ENCODE measurements at places on chromosomes 3 and 15. TPM values are rescaled to one million over a fixed set of nuclear protein-coding genes. Genes with fewer than 3 reads are reported as not detected.

GRCh38 chr15:99755692-99756409 lies 22.6 kb upstream of the LYSMD4 start:
- no peak overlapping the region for H3K4me3 ChIP-seq
- H3K4me1 ChIP-seq: no peaks in the 10 kb centered on the region
- no peaks in the 10 kb centered on the region for H3K27me3 ChIP-seq
- no peaks in the 10 kb centered on the region for H3K36me3 ChIP-seq
- H3K27ac ChIP-seq: no peak overlapping the region

GRCh38 chr3:170893895-170894294 lies 14.5 kb downstream of the EIF5A2 start:
- DNase-seq: no peak
- H3K27ac ChIP-seq: no peak overlapping the region
- H3K4me3 ChIP-seq: no peak overlapping the region
- H3K4me1 ChIP-seq: no peaks in the 10 kb centered on the region

DNA sequence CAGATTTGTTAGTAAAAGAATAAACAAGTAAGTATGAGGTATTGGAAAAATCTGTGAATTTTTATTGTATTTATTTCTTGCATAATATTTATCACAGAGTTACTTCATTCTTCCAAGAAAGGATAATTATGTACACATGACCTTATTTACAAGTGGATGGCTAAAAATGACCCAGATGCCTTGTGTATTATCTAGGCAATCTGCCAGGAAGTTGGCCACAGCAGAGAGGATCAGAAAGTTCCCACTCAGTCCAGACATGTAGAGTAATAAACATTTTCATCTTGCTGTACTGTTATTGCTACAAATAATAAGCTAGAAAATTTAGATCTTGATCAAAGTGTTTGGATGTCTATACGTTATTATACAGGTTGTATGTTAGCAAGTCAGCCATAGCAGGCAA lies 317.1 kb downstream of the EPHA6 start:
- no peak overlapping the region for H3K4me3 ChIP-seq
- H3K36me3 ChIP-seq: no peaks in the 10 kb centered on the region
- DNase-seq: no peak
- H3K4me1 ChIP-seq: peaks cover 17% of the 10 kb centered on the region

DNA sequence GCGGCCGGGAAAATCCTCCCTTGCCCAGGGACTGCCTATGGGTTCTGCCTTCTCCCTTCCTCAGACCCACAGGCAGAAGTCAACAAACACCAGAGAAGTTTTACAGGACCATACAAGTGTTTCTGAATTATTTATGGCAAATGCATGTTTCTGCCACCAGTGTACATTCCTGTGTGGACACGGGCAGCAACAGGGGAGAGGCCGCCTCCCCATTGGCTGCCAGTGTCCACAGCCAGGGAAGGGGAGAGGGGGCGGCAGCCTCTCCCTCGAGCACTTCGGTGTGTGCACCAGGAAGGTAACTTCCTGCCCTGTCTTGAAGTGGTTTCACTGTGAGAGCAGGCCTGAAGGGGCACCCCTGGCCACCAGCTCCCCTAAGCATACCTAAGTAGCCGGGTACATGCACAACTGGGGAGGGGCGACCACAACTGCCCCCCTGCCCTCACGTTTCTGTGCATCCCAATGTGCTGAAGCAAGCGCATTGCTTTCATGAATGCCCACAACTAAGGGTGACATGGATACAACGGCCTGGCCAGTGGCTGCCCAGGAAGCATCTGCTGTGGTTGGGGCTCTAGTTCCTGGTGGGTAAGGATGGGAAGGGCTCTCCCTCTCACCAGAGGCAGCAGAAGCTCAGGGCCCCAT lies 14.8 kb upstream of the SHISA5 start:
- H3K27ac ChIP-seq: peak overlapping the region; percentile 89
- DNase-seq: no peak
- H3K27me3 ChIP-seq: no peaks in the 10 kb centered on the region
- peaks cover 3% of the 10 kb centered on the region for H3K36me3 ChIP-seq

- H3K27me3 ChIP-seq: no peaks in the 10 kb centered on the region
- H3K4me1 ChIP-seq: no peaks in the 10 kb centered on the region
- H3K36me3 ChIP-seq: no peaks in the 10 kb centered on the region
- no peak overlapping the region for H3K4me3 ChIP-seq
Measured at GRCh38 chr3:81581966-81582599, 179.4 kb downstream of the GBE1 start.

- H3K4me3 ChIP-seq: no peak overlapping the region
- peaks cover 50% of the 10 kb centered on the region for H3K27me3 ChIP-seq
- no peak overlapping the region for H3K27ac ChIP-seq
- H3K36me3 ChIP-seq: no peaks in the 10 kb centered on the region
- no peak for DNase-seq
Measured at GRCh38 chr3:10933470-10933804, 59.1 kb upstream of the SLC6A1 start.

GRCh38 chr15:70777170-70777926 lies 14.0 kb upstream of the UACA start:
- H3K4me1 ChIP-seq: peaks cover 3% of the 10 kb centered on the region
- no peak for DNase-seq
- H3K36me3 ChIP-seq: no peaks in the 10 kb centered on the region

DNA sequence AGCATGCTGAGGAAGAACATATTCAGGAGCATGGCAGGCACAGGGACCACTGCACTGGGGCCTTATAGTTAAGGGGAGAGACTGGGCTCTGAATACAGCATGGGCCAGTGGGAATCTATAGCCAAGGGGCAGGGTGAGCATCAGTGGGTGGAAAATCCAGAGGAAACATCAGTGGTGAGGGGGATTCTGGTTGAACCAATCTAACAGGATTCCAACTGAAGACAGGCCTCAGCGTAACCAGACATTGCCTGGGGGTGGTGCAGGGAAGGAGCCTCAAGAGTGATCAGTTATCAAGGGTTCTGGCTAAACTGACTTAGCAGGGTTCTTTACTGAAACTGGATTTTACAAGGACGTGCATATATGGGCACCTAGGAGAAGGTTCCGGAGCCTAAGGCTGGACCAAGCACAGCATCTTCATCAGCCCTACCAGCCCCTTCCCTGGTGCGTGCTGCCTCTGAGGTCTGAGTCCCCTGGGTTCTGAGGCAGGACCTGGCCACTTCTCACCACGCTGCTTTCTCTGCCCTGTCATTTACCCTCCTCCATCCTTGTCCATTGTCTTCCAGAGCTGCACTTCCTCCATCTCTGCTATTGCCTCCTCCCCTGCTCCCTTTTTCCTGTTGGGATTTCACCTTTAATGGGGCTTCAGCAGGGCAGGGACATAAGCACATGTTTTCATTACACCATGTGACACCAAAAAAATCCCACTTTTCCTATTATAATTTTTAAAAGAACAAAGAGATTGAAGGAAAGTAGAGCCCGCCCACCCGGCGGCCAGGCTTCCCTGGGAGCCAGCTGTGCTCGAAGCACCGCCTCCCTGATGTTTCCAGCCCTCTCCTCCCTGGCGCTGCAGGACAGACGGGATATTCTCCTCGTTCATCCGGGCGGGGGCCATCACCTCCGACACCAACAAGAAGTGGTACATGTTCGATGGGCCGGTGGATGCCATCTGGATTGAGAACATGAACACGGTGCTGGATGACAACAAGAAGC lies 52.1 kb downstream of the DNAH1 start:
- H3K27me3 ChIP-seq: no peaks in the 10 kb centered on the region
- H3K4me1 ChIP-seq: peaks cover 14% of the 10 kb centered on the region
- H3K27ac ChIP-seq: peak overlapping the region; percentile 4

- DNase-seq: no peak
- no peak overlapping the region for H3K4me3 ChIP-seq
- H3K27ac ChIP-seq: no peak overlapping the region
- H3K27me3 ChIP-seq: peaks cover 11% of the 10 kb centered on the region
- H3K4me1 ChIP-seq: peaks cover 12% of the 10 kb centered on the region
Measured at GRCh38 chr3:143217283-143217682, 97.7 kb downstream of the CHST2 start.

- H3K27ac ChIP-seq: peak overlapping the region; percentile 99
- H3K4me1 ChIP-seq: peaks cover 45% of the 10 kb centered on the region
- peak; percentile 22 for DNase-seq
- peaks cover 3% of the 10 kb centered on the region for H3K36me3 ChIP-seq
Measured at GRCh38 chr3:177196456-177197040, 734 bp downstream of the TBL1XR1 start.

DNA sequence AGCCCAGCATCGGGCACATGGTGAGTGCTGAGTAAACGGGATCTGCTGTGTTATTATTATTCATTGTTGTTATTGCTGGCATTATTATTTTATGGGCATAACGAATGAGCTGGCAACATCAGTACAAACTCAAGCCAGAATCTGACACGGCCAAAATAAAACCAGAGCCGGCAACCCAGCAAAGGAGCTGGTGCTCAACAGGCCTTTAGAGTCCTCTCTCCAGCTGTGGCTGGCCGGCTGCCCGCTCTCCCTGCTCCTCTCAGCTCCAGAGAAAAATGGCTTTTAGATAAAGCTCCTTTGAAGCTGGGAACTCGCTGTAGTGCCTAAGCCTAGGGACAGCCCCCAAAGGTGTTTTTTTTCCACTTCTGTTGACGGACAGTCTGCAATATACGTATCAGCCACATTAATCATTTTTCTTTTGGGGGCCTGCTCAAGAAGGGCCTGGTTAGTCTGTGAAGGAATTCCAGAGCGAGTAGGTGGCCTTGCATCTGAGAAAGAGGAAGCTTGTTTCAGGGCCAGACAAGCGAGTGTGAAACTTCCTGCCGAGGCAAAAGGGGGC lies 193.9 kb upstream of the UBE2E1 start:
- H3K4me1 ChIP-seq: peaks cover 26% of the 10 kb centered on the region
- H3K4me3 ChIP-seq: peak overlapping the region; percentile 20
- DNase-seq: peak; percentile 75
- H3K36me3 ChIP-seq: no peaks in the 10 kb centered on the region
- no peak overlapping the region for H3K27ac ChIP-seq

- DNase-seq: no peak
- H3K4me3 ChIP-seq: no peak overlapping the region
- peaks cover 6% of the 10 kb centered on the region for H3K4me1 ChIP-seq
- no peaks in the 10 kb centered on the region for H3K36me3 ChIP-seq
- peak overlapping the region; percentile 47 for H3K27ac ChIP-seq
Measured at GRCh38 chr15:81091889-81092558, 42.0 kb upstream of the CFAP161 start.

- H3K4me1 ChIP-seq: peaks cover 25% of the 10 kb centered on the region
- H3K4me3 ChIP-seq: no peak overlapping the region
- H3K27ac ChIP-seq: no peak overlapping the region
Measured at GRCh38 chr3:50170689-50171088, 15.6 kb downstream of the SEMA3F start.

GRCh38 chr3:113531826-113532697 lies at the start of gene SIDT1:
Gene SIDT1 (plus strand): TSS chr3:113532555. CDS start chr3:113533022, 467 bp downstream.
- no peak within 1 kb of the TSS for H3K27ac ChIP-seq
- peak within 1 kb of the TSS; percentile 67 for H3K4me3 ChIP-seq
- H3K4me1 ChIP-seq: peaks cover 24% of the 10 kb centered on the region
- no peaks in the 10 kb centered on the region for H3K36me3 ChIP-seq
- H3K27me3 ChIP-seq: peaks cover 96% of the 10 kb centered on the region

DNA sequence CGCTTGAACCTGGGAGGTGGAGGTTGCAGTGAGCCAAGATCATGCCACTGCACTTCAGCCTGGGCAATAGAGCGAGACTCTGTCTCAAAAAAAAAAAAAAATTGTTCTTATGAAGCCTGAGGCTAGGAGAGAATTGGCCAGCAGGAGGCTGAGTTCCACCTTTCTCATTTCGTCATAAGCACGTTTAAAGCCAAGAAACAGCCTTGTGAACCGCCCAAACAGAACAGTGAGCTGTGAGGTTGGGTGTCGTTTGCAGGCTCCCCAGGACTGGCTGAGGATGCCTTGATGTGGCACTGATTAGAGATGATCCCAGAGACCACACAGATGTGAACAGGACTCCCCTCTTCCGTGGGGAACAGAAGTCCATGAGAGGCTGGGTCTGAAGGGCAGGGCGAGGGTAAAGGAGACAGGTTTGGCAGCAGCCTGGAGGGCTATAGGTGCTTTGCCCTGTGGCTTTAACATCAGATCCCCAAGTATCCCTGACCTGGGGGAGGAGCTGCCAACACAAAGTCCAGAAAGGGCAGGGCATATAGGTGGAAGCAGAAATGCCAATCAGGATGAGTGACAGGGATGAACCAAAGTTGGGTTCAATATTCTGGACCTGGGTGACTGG lies 52.9 kb downstream of the CLEC3B start:
- H3K4me3 ChIP-seq: no peak overlapping the region
- no peaks in the 10 kb centered on the region for H3K27me3 ChIP-seq
- H3K27ac ChIP-seq: no peak overlapping the region
- DNase-seq: no peak
- no peaks in the 10 kb centered on the region for H3K36me3 ChIP-seq
- no peaks in the 10 kb centered on the region for H3K4me1 ChIP-seq

DNA sequence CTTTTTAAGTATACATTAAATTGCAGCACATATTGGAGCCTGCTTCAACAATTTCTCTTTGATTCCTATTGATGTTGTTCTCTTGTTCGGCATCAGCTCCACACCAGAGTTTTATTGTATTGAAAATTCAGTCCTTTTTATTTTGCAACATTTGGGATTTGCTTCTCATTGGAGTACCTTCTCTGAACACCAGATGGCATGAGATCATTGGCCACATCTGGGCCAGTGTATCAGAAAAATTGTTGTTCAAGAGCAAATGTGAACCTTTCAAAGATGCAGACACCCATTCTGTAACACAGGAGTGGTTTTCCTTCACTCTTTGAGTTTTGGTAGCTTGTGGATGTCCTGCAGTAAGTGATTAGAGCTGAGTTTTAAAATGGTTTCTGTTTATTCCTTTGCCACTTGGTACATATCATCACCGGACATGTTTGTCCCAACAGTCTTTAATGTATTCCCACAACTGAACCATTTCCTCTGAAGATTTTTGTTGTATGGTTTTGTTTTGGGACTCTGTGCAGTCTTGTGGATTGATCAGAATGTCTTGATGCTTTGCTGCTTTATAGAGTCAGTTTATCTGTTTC lies 96.1 kb downstream of the MCTP2 start:
- H3K27ac ChIP-seq: no peak overlapping the region
- H3K4me3 ChIP-seq: no peak overlapping the region
- DNase-seq: no peak
- peaks cover 7% of the 10 kb centered on the region for H3K4me1 ChIP-seq

GRCh38 chr15:40767838-40768500 lies 1.8 kb upstream of the C15orf62 start:
- no peak for DNase-seq
- H3K27ac ChIP-seq: no peak overlapping the region
- H3K36me3 ChIP-seq: peaks cover 2% of the 10 kb centered on the region
- H3K4me3 ChIP-seq: no peak overlapping the region
- peaks cover 44% of the 10 kb centered on the region for H3K4me1 ChIP-seq

- H3K27me3 ChIP-seq: peaks cover 80% of the 10 kb centered on the region
- no peak within 1 kb of the TSS for H3K27ac ChIP-seq
- DNase-seq: peak; percentile 32
- peaks cover 12% of the 10 kb centered on the region for H3K4me1 ChIP-seq
- H3K4me3 ChIP-seq: peak within 1 kb of the TSS; percentile 74
- H3K36me3 ChIP-seq: no peaks in the 10 kb centered on the region
Measured at GRCh38 chr3:160225176-160226025, at the start of gene C3orf80. Gene C3orf80 (plus strand): TSS chr3:160225422. CDS start chr3:160225636, 214 bp downstream.

AADACL2 gene
- not detected for total RNA-seq

DPPA2 gene
- total RNA-seq: 1.4 TPM

RLBP1 gene
- not detected for total RNA-seq

CFAP92 gene
- total RNA-seq: 1.1 TPM

SCAMP5 gene
- total RNA-seq: 23.5 TPM

LINGO1 gene
- 16.5 TPM for total RNA-seq

Measured in mesothelial cell of epicardium (in vitro differentiated cells).